Hematopoietic multipotent progenitor cell treated with erythropoietin and hydrocortisone succinate and interleukin-3 and kit ligand, for 17 days (in vitro differentiated cells): ENCODE measurements at places on chromosomes 1 and 21.

DNA sequence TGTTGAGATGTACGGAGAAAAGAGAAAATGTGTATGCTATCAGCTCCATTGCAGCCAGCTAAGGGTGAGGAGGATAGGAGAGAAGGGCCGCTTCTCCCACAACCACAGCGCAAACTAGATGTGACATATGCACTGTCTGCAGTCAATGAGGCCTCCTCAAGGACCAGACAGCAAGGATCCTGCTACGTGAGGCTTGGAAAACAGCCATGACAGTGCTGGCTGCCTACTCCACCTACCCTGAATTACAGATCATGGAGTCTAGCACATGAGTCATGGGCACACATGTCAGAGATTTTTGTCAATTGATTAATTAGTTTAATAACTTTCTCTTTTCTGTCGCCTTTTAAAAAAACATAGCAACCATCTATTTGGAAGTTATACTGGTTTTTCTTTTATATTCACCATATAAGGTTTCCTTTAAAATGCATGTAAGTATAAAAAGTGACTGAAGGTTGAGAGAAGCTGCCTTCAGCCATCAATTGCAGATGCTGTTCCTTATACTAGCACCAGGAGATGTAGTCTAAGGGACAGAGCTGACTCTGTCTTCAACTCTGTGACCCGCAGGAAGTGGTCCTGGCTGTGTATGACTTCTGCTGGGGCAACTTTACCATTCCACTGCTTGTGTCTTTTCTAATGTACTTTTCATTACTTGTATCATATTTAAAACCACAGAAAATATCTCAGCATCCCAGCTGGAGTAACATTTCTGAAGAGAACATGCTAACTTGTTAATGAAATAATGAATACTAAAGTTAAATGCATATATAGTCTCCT, 3.1 kb downstream of the VPS26C start:
- DNase-seq: peak; percentile 46

DNA sequence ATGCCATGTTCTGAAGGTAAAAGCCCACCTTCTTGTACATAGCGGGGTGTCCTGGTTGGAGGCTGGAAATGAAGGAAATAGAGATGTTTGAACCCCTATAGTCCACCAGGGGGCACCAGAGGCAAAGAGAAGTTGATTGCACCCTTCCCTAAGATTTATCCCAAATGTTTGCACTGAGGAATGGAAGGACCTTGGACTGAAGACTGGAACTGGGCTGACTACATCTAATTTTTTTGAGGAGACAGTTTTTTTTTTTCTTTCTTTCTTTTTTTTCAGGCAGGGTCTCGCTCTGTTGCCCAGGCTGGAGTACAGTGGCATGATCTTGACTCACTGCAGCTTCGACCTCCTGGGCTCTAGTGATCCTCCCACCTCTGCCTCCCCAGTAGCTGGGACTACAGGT, 55.3 kb upstream of the EIF4G3 start:
- DNase-seq: peak; percentile 79

DNA sequence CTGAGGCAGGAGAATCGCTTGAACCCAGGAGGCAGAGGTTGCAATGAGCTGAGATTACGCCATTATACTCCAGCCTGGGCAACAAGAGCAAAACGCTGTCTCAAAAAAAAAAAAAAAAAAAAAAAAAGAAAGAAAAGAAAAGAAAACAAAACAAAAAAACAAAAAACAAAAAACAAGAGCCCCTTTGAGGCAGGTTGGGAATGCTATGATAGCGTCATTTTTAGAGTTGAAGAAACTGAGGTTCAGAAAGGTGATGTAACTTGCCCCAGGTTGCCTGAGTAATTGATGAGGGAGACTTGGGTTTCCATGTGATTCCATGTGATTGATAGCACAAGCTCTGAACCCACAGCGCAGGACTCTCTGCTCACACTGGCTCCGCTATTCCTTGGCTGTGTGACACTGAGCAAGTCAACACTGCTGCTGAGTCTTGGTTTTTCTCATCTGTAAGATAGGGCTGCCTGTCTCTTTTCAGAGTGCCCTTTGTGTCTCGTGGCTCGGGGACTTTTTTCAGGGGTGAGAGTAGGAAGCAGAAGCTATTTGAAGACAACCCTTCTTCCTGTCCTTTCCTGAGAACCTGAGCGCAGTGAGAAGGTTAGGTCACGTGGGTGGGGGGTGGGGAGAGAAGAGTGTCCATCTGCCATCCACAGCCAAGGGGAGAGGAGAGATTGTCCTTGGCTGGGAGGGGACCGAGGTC, 2.5 kb downstream of the CNR2 start:
- DNase-seq: no peak

GRCh38 chr1:240985081-240985480, 371.9 kb downstream of the RGS7 start:
- no peak for DNase-seq

- no peak for DNase-seq
Measured at GRCh38 chr21:36847189-36847588, 119.3 kb downstream of the HLCS start.
